ENCODE measurements at places on chromosomes 3 and 15.

- no peak for DNase-seq
Observed at GRCh38 chr3:51705276-51706020, 1.4 kb upstream of the GRM2 start.

DNA sequence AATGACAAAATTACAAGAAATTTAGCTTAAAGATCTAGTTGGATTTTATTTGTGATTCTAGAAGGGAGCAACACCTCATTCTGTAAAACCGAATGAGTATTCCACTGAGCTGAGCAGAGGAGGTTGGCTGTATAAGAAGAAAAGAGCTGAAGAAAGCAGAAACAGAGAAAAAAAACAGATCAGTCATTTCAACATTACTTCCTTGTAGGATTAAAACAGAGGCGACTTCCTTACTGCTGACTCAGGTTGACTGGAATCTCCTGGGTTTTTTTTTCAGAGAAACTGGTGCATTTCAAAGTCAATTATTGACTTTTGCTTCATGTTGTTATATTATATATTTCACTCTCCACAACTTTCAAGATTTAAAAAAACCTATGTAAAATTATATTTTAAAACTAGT, 368.1 kb upstream of the UBE2E2 start:
- no peak for DNase-seq

DNA sequence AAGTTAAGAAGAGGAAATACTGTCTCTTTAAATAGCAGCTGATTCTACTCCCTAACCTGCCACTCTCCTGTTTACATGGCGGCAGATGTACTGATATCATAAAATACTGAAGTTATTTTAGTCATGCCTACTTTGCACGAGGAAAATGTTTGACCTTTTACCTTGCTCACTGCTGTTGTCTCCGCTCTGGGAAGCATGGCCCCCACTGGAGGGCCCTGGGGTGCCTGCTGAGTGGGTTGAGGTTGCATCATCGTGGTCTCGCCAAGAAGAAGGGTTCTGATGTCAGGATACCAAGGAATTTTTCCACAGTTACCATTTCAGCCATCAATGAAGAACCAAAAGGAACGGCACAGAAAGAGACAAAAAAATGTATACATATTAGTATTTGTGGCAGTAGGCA, 16.7 kb downstream of the MEIS2 start:
- no peak for DNase-seq

DNA sequence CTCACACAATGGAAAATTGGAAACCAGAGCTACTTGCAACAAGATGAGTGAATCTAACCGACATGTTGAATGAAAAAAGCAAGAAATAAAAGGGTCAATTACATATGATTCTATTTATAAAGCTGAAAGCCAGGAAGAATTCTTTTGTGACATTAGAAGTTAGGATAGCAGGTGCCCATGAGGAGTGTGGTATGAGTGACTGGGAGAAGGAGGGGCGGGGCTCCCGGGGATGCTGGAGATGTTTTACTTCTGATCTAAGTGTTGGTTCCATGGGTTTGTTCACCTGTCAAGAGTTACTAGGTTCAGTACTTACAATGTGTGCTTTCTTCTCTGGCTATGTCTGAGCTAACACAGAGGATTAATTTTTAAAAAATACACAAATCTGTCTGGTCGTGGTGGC, 60.8 kb downstream of the NSMCE3 start:
- no peak for DNase-seq

DNA sequence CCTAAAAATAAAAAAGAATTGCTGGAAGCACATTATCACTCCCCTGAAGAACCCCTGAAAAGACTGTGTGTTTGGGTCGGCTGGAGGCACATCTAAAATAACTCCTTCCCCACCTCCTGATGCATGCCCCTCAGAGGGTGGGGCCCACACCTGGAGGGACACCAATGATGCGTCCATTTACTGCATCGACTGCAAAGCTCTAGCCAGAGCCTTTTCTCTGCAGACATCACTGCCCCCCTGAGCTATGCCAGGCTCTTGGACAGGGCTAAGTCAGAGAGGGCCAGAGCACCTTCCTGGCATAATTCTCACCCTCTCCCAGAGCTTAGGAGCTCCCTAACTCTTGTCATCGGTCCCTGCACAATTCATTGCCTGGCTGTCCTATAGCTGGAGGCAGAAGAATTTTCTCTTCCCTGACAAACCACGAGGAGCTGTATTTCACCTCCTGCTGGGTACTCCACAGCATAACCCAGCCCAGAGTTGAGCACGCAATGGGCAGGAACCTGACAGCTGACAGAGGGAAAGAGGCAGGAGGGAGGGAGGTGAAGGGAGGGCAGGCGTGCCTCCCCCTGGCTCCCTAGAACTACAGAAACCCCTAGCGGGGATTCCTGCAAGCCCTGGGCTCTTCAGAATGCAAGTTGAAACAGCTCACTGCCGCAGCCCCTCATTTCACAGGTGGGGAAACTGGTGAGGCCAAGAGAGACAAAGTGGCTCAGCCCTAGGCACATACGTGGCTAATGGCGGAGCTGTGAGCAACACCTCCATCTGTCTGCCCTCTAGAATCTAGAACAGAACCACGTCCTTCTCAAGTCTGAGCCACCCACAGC, 46.6 kb downstream of the XXYLT1 start:
- no peak for DNase-seq

Measured in HepG2 (cell line).